NCI-H1417 (cell line): ENCODE measurements at places on chromosomes 11 and 22.

DNA sequence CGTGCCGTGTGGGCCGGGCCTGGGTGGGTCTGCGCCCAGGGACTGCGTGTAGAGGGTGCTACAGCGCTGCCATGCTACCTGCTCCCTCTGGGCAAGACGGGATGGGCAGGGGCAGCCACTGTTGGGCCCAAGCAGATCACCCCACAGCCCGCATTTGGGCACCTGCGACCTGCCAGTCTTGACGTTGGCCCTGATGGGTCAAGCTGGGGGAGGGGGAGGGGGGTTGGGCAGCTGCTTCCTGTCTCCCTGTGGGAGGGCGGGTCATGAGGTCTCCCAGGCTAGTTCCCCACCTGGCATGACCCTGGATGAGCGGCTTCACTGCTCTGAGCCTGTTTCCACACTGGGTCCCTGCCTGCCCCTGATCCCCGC is 2.8 kb upstream of the RPS19BP1 start:
- DNase-seq: peak; percentile 46

GRCh38 chr11:76823481-76824028 is 37.2 kb upstream of the ACER3 start:
- DNase-seq: no peak

- DNase-seq: peak; percentile 18
These were observed 54.4 kb downstream of the ALX4 start for GRCh38 chr11:44255406-44256071.

GRCh38 chr11:44711787-44712608 is 14.8 kb upstream of the TSPAN18 start:
- DNase-seq: no peak

- DNase-seq: no peak
These were observed 1.7 kb upstream of the LARGE2 start for GRCh38 chr11:45920531-45921477.

DNA sequence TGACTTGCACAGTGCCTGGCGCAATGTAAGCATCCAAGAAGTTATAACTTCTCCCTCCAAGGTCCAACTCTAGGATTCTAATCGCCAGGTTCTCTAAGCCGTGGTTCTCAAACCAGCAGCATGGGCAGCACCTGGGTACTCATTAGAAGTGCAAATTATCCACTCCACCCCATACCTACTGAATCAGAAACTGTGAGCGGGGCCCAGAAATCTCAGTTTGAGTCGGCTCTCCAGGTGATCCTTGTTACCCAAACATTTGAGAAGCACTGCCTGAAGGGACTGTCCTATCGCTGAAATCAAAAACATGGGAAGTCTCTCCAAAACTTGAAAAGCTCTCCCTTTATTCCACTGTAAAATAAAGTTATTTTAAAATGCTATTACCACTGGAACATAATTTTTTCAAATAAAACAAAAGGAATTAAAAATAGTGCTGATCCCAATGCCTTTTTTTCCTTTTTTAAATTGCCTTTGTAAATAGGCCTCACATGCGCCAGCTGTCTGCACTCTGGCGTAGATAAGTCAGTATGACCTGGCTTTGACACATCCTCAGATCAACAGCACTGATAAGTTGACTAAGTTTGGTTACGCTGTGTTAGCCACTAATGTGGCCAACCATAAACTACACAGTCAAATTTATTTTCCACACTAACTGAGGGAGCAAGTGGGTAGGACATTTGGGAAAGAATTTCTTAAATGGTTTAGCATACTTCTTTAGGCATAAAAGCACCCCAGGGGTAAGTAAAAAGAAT is 8.4 kb upstream of the CTR9 start:
- no peak for DNase-seq

DNA sequence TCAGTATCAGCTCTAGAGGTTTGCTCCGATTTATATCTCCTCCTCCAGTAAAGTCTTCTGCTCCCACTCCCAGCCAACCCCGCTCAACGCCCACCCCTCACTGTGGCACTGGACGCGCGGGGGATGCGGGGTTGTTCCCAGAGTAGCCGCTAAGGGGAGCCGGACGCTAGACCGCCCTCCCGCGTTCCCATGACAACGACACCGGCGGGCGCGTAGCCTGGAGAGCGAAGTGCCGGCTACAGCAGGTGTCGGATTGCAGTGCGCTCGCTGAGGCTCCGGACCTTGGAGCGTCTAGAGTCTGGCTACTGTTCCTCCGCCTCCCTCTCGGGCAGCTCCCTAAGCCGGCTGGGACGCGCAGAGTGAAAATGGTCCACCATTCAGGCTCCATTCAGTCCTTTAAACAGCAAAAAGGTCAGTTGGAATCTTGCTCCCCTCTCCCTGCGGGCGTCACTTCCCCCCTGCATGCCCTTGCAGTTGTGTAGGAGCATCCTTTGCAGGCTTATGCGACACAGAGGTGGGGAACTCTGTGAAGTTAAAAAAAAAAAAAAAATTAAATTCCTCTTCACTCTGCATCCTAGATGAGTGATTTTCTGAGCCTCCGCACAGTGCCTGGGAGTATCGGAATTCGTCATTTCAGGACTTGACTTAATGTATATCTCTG is at the start of gene ANO3:
ANO3 (plus strand) TSS at position 220 of the 661 bp plus-strand sequence; CDS start at position 366, 146 bp downstream.
- peak; percentile 79 for DNase-seq

GRCh38 chr11:13881226-13881905 is 81.2 kb upstream of the SPON1 start:
- DNase-seq: no peak

GRCh38 chr11:65135633-65136145 is 1.4 kb upstream of the SYVN1 start:
- DNase-seq: no peak

DNA sequence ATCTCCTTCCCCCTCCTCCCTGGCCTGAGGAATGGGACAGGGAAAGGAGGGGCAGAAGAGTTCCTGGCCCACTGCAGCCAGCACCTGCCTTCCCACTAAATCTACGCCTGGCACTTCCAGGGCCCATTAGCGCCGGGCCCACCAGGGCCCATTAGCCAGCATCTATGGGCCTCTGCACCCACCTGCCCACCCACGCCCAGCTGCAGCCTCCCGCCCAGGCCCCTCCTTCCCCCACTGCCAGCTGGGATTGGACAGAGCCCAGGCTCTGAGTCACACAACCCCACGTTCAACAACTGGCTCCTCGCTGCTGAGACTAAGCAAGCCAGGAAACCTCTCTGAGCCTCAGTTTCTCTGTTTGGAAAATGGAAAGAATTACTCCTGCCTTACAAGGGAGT is 48.7 kb downstream of the CYTH4 start:
- DNase-seq: no peak

DNA sequence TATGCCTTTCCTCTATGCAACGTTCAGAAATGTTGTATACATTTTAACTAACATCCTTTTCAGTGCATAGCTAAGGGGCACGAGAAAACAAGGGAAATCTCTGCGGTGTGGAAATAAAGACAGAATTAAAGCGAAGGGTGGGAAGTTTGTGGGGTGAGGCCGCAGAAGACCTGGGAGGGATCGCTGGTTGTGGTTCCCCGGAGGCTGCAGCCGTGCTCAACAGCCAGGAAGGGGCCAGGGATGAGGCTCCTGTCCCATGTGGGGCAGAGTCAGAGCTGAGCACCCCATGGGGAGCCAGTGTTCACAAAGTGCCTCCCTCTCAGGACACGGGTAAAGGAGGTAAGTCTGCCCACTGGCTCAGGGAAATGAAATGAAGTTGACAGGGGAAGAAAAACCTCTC is 67.5 kb downstream of the MYEOV start:
- DNase-seq: no peak

- DNase-seq: no peak
These were observed 473.7 kb downstream of the JRKL start for GRCh38 chr11:96863520-96863919.

DNA sequence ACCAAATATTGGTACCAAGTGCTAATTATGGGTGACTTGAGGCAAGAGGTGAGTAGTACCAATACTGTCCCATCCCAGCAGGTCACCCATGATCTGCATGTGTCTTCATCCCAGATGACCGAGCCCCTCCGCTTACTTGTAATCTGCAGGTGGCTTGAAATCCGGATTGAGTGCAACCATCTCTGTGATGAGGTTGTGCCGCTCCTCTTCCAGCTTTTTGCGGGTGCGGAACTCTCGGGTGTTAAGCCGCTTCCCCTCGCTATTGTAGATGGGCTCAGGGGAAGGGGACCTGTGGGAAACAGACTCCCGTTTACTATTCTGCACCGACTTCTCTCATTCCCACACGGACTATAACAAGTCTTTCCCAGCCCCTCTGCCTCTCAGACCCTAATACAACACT is 8.2 kb downstream of the SF1 start:
- DNase-seq: no peak

GRCh38 chr22:37545703-37546436 is 14.4 kb upstream of the CDC42EP1 start:
- no peak for DNase-seq

DNA sequence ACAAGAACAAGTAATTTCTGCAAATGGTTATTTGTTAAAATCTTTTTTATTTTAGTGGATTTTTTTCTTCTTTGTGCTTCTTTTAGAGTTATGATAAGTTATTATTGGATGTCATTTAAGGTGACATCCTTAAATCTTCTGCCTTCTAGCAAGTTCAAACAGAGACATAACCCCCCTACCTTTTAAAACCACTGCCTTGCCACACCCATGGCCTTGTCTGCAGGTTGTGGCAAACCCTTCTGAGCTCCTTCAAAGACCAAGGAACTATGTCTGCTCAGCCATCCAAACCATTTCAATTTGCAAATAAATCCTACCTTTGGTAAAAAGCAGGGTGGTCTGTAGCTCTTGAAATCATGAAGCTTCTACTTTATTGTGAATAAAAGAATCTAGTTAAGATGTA is 241.6 kb downstream of the FAM76B start:
- no peak for DNase-seq

DNA sequence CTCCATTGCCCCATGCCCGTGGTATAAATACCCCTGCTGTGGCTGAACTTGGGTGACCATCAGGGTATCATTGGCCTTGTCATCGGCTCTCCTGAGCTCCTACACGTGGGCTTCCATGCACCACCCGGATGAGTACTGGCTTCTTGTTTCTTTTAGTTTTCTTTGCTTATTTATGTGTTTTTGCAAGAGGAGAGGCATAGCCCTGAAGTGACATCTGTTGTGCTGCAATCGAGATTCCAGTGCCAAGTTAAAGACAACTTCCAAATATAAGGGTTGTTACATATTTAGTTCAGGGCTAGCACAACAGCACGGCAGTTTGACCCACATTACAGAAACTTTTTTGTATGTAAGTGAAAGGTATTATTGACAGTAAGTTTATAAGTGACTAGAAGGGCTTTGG is 1087.1 kb downstream of the TBC1D22A start:
- no peak for DNase-seq

GRCh38 chr22:28538922-28539321 is 140.7 kb downstream of the TTC28 start:
- no peak for DNase-seq

DNA sequence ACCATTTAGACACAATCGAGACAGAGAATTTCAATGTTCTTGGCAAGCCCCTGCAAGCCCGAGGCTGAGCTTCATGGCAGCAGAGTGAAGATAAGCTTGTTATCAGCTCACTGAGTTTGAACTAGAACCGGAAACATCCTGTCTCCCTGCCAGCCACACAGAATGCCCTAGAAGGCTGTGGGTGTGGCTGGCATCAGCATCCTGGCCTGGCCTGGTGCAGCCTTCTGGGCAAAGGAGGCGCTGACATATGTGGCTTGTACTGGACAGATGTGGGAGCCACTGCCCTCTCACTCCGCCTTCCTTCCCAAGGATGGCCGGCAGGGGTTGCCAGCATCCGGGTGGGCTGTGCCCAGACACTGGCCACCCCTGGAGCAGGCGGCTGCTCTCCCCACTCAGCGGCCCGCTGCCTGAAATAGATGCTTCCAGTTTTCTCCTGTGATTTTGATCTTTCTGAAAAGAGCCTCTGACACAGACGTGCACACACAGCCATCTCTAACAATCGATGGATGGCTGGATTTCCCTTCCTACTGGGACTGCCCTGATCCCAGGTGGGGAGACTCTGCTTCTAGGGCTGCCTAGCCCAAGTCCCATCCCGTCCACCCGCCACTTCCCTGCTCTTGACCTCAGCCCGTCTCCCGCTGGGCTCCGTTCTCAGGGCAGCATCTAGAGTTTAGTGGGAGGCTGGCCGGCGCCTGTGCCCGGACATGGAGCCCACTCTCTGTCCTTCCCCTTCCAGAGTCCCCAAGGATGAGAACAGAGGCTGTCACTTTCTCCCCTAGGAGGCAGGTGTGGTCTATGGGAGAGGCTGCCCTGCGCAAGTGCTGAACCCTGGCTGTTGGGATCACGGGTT is 149.7 kb downstream of the CTTN start:
- no peak for DNase-seq

GRCh38 chr11:236774-237767 is at the start of gene PSMD13:
Gene PSMD13, plus strand, starts transcription at chr11:236976. Its CDS starts 74 bp downstream, at chr11:237050.
- DNase-seq: peak; percentile 79

DNA sequence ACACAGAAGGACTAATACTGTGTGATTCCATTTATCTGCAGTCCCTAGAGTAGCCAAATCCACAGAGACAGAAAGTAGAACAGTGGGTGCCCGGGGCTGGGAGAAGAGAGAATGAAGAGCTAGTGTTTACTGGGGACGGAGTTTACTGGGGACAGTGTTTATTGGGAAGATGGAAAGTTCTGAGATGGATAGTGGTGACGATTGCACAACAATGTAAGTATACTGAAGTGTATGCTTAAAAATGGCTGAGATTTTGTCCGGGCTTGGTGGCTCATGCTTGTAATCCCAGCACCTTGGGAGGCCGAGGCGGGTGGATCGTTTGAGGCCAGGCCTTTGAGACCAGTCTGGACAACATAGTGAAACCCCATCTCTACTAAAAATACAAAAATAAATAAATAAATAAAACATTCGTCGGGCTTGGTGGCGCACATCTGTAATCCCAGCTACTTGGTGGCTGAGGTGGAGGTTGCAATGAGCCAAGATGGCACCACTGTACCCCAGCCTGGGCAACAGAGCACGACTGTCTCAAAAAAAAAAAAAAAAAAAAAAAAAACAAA is 132.4 kb downstream of the CTTN start:
- no peak for DNase-seq

GRCh38 chr11:96412761-96413381 is 23.1 kb downstream of the JRKL start:
- DNase-seq: no peak

GRCh38 chr11:34897171-34897870 is 18.9 kb downstream of the APIP start:
- DNase-seq: no peak

GRCh38 chr22:44909241-44909640 is 100.6 kb downstream of the PHF21B start:
- DNase-seq: no peak

DNA sequence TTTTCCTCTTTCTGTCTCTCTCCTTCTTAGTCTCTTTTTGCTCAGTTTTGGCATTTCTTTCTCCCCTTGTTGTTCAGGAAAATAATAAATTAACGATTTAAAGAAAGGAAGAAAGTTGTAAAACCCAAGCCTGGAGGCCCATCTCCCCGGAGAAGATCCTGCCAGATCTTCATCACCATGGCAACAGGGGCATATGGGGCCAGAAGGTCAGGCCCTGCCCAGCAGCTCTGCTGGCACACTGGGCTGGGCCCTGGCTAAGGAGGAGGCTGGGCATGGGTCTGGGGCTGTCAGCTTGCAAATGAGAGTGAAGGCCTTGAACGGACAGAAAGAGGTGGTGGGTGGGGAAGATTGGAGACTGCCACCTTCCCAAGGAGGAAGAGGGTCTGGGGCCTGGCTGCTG is 2.8 kb downstream of the LRRC10B start:
- no peak for DNase-seq
